NCI-H2081 treated with DMSO at 0.1 percent for 48 hours (cell line): ENCODE measurements at places on chromosomes 1 and 21.

DNA sequence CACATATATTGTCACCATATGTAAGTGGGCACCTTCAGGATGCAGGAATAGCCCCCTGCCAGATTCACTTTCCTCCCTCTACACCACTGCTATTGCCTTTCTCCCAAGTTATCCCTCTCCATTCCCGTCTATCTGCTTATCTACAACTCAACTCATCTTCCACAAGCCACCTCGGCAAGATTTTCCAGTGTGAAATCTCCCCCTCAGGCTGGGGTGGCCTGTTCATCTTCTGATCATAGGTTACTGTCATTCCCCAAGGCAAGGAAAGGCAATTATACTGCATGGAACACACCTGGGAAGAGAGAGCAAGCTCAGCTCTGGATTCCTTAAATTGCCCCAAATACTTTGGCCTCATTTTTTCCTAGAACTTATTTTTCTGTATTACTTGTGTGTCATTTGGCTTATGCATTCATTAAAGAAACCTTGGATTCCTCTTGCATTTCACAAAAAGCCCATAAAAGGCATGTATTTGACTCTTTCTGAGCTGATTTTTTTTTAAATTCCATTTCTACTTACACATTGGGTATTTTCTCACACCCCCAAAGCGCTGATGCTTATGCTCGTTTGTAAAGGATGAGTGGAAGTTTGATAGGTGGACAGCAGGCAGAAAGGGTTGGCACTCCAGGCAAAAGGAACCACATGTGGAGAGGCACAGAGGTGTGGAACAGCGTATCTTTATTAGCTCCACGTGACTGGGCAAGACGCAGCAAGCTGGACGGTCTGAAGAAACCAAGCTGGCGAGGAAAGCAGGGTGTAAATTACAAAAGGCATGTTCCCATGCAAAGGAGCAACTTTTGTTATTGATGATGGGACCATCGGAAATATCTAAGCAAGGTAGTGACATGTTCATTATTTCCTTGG, 169.7 kb upstream of the RAB4A start:
- no peak for DNase-seq

- DNase-seq, result no peak
Measured at GRCh38 chr1:162040657-162041056, 17.0 kb upstream of the OLFML2B start.

- DNase-seq, result peak; percentile 8
Measured at GRCh38 chr1:192311281-192311680, 5.5 kb upstream of the RGS21 start.

- no peak for DNase-seq
Measured at GRCh38 chr1:70583522-70583921, 172.5 kb downstream of the CTH start.

DNA sequence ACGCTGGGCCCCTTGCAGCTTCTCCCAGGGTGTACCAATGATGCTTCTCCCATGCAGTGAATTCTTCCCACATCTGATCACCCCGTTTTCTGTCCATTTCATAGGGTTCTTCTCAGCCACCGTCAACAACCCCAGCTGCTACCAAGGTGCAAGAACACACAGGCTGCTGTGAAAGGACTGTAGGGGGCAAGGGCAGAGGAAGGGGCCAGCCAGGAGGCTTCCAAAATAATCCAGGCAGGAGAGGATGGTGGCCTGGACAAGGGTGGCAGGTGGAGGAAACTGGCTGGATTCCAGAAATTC, 113.3 kb upstream of the WNT4 start:
- no peak for DNase-seq

- DNase-seq, result no peak
Measured at GRCh38 chr1:31570906-31571305, 5.4 kb upstream of the TINAGL1 start.

DNA sequence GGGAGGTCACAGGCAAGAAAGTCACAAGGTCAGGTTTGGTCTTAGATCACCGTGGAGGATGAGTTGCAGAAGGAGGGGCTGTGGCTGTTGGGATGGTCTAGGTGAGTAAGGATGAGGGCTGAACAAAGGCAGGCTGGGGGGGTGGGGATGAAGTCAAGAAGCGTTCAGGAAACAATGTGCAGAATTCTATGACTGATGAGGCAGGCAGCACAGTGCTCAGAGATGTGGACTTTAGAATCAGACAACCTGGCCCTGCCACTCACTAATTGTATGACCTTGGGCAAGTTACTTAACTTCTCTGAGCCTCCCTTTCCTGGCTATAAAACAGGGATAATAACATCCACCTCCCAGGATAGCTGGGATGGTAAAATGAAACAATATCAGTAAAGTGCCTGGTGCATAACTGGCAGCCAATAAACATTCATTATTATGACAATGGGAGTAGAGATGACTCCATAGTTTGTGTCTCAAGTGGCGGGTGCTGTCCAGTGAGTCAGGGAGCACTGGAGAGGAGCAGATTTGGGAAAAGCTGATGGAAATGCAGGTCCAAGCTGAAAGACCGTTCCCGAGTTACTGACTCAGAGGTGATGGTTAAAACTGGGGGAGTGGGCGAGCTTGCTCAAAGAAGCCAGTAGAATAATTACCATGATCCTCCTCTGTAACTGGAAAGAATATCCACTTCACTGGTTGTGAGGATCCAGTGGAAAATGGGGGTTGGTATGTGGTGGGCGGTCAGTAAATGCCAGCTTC, 2.1 kb downstream of the TIE1 start:
- DNase-seq, result no peak

DNA sequence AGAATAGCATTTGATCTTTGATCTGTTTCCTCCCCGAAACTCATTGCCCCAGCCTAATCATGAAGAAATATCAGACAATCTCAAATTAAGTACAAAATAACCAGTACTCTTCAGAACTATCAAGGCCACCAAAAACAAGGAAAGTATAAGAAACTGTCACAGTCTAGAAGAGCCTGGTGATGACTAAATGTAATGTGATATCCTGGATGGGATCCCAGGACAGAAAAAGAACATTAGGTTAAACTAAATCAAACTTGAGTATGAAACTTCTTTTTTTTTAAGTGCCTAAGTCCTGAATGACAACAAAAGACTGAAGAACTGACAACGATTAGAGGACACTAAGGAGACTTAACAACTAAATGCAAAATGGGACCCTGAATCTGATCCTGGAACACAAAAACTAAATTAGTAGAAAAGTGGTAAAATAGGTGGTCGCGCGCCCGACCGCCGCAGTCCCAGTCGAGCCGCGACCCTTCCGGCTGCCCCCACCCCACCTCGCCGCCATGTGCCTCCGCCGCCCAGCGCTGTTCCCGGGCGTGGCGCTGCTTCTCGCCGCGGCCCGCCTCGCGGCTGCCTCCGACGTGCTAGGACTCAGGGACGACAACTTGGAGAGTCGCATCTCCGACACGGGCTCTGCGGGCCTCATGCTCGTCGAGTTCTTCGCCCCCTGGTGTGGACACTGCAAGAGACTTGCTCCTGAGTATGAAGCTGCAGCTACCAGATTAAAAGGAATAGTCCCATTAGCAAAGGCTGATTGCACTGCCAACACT, 5.5 kb upstream of the PRKAB2 start:
- no peak for DNase-seq

DNA sequence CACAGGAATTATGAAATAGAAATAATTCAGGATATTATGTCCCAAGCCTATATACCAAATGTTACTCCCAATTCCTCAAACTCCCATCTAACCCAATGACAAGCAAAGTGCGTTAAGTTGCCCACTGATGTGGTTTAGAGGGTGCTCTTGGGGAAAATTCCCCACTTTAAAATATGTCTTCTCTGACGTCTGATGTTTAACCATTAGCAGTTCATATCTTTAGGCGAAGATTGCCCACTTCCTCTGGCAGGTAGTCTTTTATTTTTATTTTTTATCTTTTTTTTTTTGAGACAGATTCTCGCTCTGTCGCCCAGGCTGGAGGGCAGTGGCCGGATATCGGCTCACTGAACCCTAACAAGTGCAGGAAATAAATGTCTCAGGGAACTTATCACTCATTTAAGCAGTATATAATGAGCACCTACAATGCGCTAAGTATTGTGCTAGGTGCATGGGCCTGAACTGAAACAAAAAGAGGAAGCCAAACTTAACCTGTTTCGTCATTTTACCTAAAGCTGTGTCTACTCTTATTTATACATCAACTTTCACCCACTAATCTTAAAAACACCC, 1.3 kb upstream of the LYST start:
- no peak for DNase-seq

- no peak for DNase-seq
Measured at GRCh38 chr1:235147269-235147668, 13.8 kb downstream of the RBM34 start.

- DNase-seq, result no peak
Measured at GRCh38 chr1:228163007-228163753, 2.4 kb upstream of the IBA57 start.

DNA sequence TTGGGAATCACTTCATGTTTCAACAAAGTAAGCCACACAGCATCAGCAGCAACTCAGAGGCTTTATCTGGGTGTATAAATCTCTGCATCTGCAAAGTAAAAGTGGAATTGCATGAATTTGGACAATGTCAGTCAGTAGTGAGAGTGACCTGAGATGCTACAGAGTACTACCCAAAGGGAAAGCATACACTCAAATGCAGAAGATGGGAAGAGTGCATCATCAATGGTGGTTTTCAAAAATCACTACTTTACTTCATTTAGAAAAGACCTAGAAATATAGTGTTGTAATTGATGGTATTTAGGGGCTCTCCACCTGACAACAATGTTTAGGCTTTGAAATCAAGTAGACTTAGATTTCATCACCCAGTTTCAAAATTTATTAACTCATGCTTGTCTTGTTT, 24.5 kb upstream of the PKN2 start:
- DNase-seq, result no peak

DNA sequence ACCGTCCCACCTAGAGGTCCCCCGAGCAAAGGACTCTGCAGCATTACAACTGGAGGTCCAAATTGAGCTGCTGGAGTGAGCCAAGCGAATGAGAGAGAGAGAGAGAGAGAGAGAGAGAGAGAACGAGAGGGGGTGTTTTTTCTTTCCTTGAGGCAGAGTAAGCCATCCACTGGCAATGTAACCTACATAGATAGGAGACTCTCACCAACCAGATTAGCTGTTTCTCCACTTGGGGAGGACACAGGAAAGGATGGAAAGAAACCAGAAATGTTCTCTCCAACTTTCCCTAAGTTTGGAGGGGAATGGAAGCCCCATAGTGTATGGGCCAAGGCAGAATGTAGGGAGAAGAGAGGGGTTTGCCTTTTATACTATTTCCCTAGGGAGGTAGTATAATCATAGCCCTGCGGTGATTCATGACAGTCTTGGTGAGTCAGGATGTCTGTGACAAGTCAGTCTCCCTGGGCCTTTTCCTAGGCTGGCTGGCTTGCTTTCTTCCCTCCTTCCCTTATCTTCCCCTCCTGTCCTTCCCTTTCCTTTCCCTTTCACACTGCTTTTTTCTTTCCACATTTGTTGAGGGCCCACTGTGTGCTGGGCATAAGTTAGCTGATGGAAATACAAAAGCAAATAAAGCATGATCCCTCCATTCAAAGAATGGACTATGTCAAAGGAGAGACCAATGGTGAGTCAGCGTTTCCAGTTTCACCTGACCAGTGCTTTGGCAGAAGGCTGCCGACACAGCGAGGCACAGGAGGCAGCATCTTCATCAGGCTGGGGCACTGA, 7.1 kb downstream of the FNDC7 start:
- no peak for DNase-seq
